ENCODE measurements at places on chromosomes 2 and 18.

DNA sequence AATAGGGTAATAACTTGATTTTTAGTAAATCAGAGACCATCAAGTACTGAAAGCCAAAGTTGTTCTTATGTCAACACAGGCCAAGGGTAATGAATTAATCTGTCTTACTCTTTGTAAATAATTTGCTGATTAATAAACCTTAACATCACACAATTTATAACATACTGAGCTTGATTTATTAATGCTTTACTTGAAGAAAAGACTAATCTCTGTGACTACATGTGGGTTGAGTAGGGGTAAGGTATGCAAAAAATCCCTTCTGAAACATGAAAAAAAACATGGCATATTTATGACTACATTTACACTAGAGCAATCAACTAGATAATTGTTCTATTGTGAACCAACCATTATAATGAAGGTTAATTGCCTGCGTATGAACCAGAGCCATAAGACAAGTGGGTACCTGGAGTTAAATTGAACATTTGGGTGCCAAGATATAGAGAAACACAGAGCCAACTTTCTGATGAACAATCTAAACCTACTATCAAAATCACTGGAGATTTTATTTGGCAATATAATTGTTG, 67.7 kb upstream of the GRB14 start:
- DNase-seq: no peak

DNA sequence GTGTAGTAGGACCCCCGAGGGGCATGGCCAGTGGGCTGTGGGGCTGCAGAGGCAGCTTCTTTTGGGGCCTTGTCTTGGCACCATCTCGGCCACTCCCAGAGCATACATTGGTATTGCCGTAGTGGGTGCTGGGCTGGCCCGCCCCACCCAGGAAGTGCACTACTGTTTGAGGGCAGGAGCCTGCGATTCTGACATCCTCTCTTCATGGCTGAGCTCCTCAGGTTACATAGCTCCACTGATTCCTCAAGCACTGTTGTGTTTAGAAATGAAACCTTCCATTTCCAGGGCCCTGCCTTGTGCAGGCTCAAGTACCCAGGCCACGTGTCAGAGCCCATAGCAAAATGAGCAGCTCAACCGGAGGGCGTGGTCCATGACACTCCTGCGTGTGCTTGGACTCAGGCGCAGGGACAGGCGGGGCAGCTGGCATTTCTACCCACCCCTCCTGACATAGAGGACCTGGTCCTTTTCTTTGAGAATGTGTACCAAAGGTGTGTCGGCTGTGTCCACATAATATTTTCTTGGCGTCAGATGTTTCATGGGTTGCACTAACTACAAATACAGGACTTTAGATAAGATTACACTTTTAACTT, 67.9 kb downstream of the DGKD start:
- DNase-seq: peak; percentile 76

GRCh38 chr2:70024284-70024683, 62.9 kb upstream of the ASPRV1 start:
- no peak for DNase-seq

DNA sequence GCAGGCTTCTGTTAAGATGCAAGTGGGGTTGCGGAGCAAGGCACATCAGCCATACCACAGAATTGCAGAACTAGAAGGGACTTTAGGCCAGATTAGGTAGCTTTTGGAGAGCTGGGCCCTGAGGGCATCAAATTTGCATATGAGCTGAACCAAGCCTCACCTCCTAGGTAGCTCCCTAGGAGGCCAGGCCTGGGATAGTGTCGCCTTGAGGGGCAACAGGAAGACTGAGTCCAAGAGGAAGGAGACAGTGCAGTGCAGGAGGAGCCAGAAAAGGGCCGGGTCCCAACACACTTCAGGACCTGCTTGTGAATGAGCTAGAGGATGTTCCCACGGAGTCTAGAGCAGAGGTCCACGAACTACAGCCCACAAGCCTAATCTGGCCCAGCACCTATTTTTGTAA, 98.7 kb downstream of the MAPK4 start:
- no peak for DNase-seq

DNA sequence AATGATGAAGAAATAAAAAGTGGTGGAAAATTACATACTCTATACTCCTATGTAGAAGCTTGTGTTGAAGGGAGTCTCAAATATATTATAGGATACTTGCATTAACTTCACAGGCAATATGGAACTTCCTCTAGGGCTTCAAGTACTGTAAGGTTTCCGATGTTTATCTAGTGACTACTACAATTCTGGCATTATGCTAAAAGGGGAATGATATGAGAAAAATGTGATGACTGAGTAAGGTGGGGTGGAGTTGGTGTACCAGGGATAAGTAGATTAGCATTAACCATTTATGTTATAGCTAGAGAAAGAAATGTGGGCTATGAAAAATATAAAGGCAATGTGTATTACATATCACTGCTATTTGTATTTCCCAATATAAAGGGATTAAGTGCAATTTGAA, 229.5 kb downstream of the DCC start:
- DNase-seq: no peak

DNA sequence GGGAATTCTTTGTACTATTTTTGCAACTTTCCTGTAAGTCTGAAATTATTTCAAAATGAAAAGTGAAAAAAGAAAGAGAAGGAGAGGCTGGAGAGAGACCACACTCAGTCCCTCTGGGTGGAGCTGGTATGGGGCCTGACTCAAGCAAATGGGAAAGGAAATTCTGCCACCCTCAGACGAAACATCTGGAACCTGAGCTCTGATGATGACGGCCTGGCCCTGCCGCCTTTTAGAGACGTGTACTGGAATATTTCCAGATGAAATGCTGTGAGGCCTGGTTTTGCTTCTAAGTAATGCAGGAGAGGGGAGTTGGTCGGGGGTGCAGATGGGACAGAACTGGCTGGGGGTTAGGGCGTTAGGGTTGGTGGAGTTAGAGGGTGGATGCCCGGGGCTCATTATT, 57.4 kb upstream of the GLI2 start:
- DNase-seq: no peak

DNA sequence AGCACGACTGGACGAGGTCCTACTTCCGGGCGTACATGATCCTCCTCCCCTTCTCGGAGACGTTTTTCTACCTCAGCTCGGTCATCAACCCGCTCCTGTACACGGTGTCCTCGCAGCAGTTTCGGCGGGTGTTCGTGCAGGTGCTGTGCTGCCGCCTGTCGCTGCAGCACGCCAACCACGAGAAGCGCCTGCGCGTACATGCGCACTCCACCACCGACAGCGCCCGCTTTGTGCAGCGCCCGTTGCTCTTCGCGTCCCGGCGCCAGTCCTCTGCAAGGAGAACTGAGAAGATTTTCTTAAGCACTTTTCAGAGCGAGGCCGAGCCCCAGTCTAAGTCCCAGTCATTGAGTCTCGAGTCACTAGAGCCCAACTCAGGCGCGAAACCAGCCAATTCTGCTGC, 24.8 kb downstream of the LYPD1 start:
- DNase-seq: no peak

- no peak for DNase-seq
Observed at GRCh38 chr2:6072768-6073167, 380.6 kb downstream of the SOX11 start.

DNA sequence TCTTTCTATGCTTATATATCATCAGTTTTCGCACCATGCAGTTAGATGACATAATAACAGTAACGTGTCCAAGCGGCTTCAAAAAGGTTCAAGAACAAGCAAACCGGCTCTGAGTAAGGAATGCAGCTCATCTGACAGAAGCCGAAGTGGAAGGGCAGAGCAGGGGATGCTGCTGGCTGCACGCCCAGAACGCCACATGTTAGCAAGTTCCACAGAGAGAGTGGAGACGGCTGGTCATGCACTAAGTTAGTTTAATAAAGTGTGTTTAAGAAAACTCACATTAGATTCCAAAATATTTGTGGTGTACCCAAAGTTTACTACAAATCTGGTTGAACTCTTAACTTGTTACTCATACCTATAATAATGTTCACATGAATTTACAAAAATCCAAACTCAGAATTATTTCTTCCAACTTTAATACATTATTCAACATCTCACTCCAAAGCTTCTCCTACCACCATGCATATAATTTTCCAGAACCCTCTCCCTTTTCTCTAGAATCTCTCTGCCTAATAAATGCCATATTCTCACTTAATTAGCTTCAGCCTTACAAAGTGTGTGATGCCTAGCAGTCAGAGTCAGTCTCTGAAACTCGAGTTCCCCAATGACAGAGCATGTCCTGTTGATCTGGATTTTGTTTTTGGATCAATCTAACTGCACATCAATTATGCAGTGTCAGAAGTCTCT, 170.0 kb downstream of the DNAH7 start:
- DNase-seq: no peak

All from CD4-positive, alpha-beta memory T cell (primary cell).